Stimulated activated CD8-positive, alpha-beta memory T cell treated with anti-CD3 and anti-CD28 coated beads, Interleukin-2, amount 100 ng/mL, for 1 hour (primary cell): ENCODE measurements at places on chromosomes 6 and 20.

DNA sequence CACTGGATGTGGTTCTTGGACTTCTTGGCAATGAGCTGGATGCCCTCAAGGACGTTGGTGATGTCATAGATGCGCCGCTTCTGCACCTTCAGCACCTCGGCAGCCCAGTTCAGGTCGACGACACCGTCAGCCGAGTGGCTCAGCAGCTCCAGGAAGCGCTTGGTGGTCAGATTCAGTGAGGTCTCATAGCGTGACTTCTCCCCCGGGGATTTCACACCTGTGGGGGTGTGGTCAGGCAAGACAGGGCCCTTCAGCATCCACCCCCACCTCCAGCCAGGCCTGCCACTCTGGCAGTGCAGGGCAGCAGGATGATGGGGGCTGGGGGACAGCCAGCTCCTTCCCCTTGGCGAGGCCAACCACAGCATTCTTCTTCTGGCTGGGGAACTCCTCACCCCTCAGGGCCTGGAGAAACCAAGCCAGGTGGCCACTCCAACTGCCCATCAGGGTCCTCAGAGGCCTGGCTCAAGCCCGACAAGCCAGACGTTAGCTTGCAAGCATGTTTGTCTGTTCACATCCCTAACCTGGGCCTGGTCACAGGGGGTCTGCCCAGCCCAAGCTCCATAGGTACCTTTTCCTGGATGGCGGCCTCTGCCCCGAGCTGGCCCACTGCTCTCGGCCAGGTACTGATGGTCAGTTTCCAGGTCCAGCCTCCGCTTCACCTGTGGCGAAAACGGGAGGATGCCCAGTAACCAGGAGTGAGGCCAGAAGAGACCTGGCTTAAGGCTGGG is 5.7 kb upstream of the NECAB3 start:
- DNase-seq, result no peak

GRCh38 chr20:61683721-61684120 is 382.0 kb downstream of the TAF4 start:
- DNase-seq, result no peak

GRCh38 chr6:21900730-21901129 is 307.2 kb downstream of the SOX4 start:
- DNase-seq, result no peak

DNA sequence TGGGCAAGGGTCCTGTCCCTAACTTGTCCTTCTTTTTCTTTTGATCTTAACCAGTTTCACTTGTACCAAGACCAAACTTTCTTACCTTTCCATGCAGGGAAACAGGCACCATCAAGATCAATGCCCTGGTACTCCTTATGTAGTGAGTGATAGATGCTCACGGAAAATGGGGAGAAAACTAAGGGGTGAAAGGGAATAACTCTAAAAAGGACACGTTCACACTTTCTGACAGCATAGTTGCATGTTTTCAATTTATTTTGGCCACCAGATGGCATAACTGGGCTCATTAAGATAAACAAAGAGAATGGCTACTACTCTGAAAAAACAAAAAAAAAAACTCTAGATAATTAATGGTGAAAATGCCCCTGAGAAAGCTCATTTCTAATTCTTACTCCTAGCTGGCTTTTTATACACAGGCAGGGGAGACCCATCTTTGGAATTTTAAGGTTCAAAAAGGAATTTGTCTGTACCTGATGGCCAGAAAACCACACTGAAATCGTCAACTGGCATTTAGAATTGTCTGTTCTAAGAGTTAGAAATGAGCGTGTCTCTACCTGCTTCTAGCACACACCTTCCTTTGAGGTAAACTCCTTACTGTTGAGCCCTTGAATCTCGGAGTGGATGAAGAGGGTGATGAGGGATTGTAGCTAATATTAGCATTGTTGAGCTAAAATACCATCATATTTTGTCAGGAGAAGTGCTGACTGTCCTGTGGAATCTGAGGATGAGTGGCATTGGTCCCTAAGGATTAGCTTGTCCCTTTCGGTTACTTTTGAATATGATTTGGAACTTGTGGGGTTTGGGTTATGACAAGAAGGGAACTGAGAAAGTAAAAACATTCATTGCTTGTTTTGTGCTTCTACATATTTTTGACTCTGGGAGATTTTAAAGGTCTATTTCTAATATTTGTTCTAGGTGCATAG is 62.2 kb upstream of the DDR1 start:
- DNase-seq, result no peak

- DNase-seq, result no peak
Measured at GRCh38 chr20:5171790-5172164, 45.0 kb downstream of the CDS2 start.

- DNase-seq, result no peak
Measured at GRCh38 chr6:160507420-160507819, 156.7 kb downstream of the LPA start.

GRCh38 chr20:9492067-9492466 is 22.3 kb upstream of the LAMP5 start:
- DNase-seq, result no peak

- no peak for DNase-seq
Measured at GRCh38 chr6:132063204-132063603, 112.0 kb upstream of the CCN2 start.

GRCh38 chr20:15155848-15156401 is 818.5 kb upstream of the FLRT3 start:
- DNase-seq, result no peak

- no peak for DNase-seq
Measured at GRCh38 chr6:71080133-71080532, 123.3 kb upstream of the B3GAT2 start.

DNA sequence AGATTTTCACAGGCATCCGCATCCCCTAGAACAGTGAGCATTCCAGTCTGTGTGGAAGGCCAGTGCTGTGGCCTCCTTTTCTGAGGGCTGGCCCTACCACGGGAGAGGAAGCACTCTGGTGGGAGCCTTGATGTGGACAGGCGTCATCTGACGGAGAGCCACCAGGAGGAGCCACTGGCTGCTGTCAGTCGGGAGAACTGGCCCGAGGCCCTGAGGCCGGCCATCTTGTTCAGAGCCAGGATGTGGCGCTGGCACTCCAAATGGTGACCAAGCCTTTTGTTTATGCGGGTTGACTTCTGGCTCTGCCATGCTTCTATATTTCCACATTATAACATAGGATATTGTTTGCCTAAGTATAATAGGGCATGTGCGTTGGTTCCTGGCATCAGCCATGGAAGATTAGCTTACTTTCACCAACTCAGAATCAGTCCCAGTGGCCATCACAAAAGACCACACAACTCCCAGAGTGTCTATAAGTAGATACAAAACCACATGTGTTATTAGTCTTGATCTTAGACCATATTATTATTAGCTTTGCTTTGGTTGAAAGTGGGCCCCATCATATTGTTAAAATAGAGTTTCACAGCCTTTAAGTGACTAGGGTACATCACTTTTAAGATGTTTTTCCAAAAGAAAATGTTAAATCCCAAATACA is 273.9 kb upstream of the TAB2 start:
- no peak for DNase-seq
